Muscle of leg (tissue), 16 donors: ENCODE measurements at places on chromosomes 5 and 9. TPM values are rescaled to one million over a fixed set of nuclear protein-coding genes. Genes with fewer than 3 reads are reported as not detected.

GRCh38 chr9:114392749-114393112, 4.9 kb upstream of the AKNA start:
- H3K4me1 ChIP-seq, result peaks cover 58% of the 10 kb centered on the region
- no peaks in the 10 kb centered on the region for H3K36me3 ChIP-seq
- DNase-seq, result no peak
- H3K4me3 ChIP-seq, result no peak overlapping the region

GRCh38 chr5:82821846-82822633, 255.2 kb downstream of the TMEM167A start:
- peak overlapping the region; percentile 25 for H3K27ac ChIP-seq
- DNase-seq, result peak; percentile 89

The PRLR gene
- 1.1 TPM for total RNA-seq

The DRD1 gene
- total RNA-seq, result under 0.01 TPM
